ENCODE measurements at places on chromosomes 5 and 9.
A peak's percentile ranks its signal among the peaks of the same experiment; 100 is the strongest.

GRCh38 chr5:151018846-151019245 is 1.5 kb upstream of the GPX3 start:
- no peak for DNase-seq

GRCh38 chr9:69535286-69535832 is 136.8 kb downstream of the APBA1 start:
- DNase-seq = no peak

DNA sequence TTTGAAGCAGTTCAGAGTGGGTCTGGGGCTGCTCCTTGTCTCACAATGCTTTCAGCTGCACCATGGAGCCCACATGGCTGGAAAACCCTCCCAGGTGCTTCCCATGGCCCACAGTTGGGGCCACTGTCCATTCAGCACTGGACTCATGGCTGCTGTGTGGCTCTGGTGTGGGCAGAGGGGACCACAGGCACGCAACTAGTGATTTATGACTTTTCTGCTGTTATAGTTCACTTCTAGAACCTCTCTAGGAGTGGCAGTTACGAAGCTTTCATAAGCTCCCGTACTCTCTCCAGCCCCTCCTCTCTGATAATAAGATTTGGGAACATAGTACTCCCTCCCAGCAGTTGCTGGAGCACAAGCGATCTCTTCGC is 29.0 kb downstream of the GLRA1 start:
- no peak for DNase-seq

- DNase-seq = no peak
Observed at GRCh38 chr5:116273448-116274242, 188.8 kb downstream of the COMMD10 start.

DNA sequence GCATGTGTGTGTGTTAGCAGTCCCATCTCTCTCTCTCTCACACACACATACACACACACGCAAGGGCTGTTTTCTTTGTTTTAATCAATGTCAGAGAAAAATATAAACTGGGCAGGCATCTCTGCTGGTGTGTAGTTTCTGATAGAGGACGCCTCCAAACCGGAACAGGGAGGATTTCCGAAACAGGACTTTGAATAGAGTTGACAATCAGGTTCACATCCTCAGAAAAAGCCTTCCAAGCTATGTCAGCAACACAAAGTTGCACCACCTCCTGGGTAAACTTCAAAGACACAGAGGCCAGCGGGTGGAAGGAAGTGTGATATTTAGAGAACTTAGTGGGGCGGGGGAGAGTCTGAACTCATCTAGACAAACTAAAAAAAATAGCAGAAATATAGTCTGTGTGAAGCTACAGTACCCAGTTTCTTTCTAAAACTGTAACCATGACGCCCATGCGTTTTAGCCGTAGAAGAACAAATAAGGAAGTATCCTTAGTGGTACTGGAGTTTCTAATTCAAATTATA is 1.2 kb downstream of the ST8SIA4 start:
- DNase-seq = peak; percentile 50

DNA sequence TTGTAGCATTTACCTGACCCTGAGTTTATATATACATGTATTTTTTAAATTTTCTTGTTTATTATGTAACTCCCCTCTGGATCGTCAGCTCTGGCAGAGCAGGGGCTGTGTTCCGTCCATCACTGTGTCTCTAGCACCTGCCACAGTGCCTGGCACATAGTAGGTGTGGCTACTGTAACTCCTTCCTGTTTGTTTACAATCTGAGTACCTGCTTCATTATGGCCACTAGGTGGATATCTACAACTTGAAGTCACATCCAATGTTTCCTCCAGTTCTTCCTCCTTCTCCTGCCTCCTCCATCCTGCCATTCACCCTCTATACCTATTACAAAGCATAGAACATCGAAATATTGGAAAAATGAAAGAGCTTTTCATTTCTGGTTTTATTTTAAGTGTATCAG is 14.2 kb upstream of the PPP1R2B start:
- no peak for DNase-seq

GRCh38 chr9:71683598-71684235 is 84.6 kb downstream of the CEMIP2 start:
- DNase-seq = no peak

- DNase-seq = peak; percentile 43
Observed at GRCh38 chr9:123174887-123175518, 93.4 kb downstream of the STRBP start.
